Epithelial cell of alveolus of lung (primary cell): ENCODE measurements at places on chromosomes 1 and 21. TPM values are rescaled to one million over a fixed set of nuclear protein-coding genes. Genes with fewer than 3 reads are reported as not detected.

Gene ALDH9A1
- total RNA-seq = 80.4 and 95.1 TPM in 2 replicates

Gene SELE
- total RNA-seq = not detected in 2 replicates

Gene SPATA6
- 3.1 and 6.4 TPM in 2 replicates for total RNA-seq

Gene DMBX1
- not detected in 2 replicates for total RNA-seq

Gene EFNA1
- 1.8 and 14.9 TPM in 2 replicates for total RNA-seq

Gene OBSCN
- 2.1 and 7.4 TPM in 2 replicates for total RNA-seq

Gene CDK18
- 2.7 and 5.9 TPM in 2 replicates for total RNA-seq

Gene PLPPR4
- total RNA-seq = 0.13 and 0.24 TPM in 2 replicates

Gene GBP5
- total RNA-seq = not detected in 2 replicates

Gene RAB3B
- 3.9 and 13.1 TPM in 2 replicates for total RNA-seq

Gene CCDC185
- not detected in 2 replicates for total RNA-seq

Gene MX2
- 0.80 and 3.0 TPM in 2 replicates for total RNA-seq

Gene LENEP
- total RNA-seq = not detected in 2 replicates

Gene FCMR
- 0.39 and 0.64 TPM in 2 replicates for total RNA-seq

Gene PIGM
- total RNA-seq = 3.7 and 6.0 TPM in 2 replicates

Gene LCE1C
- not detected in 2 replicates for total RNA-seq

Gene SDE2
- total RNA-seq = 17.2 and 20.0 TPM in 2 replicates

Gene DNASE2B
- total RNA-seq = not detected in 2 replicates

Gene EVI5
- 12.9 and 30.0 TPM in 2 replicates for total RNA-seq

Gene KCNE1
- not detected in 2 replicates for total RNA-seq

Gene PDC
- not detected in 2 replicates for total RNA-seq

Gene RHOU
- total RNA-seq = 2.7 and 10.1 TPM in 2 replicates

Gene PDZK1IP1
- total RNA-seq = not detected in 2 replicates

Gene MROH9
- total RNA-seq = not detected in 2 replicates

Gene DHRS3
- total RNA-seq = 46.6 and 307 TPM in 2 replicates

Gene FAM89A
- 5.1 and 7.8 TPM in 2 replicates for total RNA-seq

Gene CA14
- not detected in 2 replicates for total RNA-seq

Gene RAB42
- total RNA-seq = 5.5 and 5.8 TPM in 2 replicates

Gene CLDN17
- total RNA-seq = not detected in 2 replicates

Gene KCNH1
- 0.78 TPM in 1 of 2 replicates, not detected in the other for total RNA-seq

Gene FAM110D
- total RNA-seq = under 0.01 TPM in 1 of 2 replicates, not detected in the other

Gene NBPF20
- 1.0 and 2.5 TPM in 2 replicates for total RNA-seq

Gene ELAPOR1
- total RNA-seq = 0.13 and 0.48 TPM in 2 replicates

Gene UMODL1
- total RNA-seq = not detected in 2 replicates

Gene PRAMEF5
- total RNA-seq = not detected in 2 replicates

Gene KRTAP13-2
- total RNA-seq = not detected in 2 replicates

Gene TARBP1
- 5.5 and 7.5 TPM in 2 replicates for total RNA-seq

Gene PBX1
- 26.6 and 120 TPM in 2 replicates for total RNA-seq

Gene HSPB7
- total RNA-seq = 0.26 and 0.32 TPM in 2 replicates

Gene DLGAP3
- total RNA-seq = under 0.01 and 0.08 TPM in 2 replicates

Gene CYP4A11
- not detected in 2 replicates for total RNA-seq

Gene CNKSR1
- total RNA-seq = 0.52 TPM in 1 of 2 replicates, not detected in the other

Gene PDE9A
- total RNA-seq = 4.1 and 6.9 TPM in 2 replicates

Gene MRPL20
- 120 and 138 TPM in 2 replicates for total RNA-seq

Gene LCE2C
- not detected in 2 replicates for total RNA-seq

Gene FAM131C
- not detected in 2 replicates for total RNA-seq

Gene BLACAT1
- total RNA-seq = under 0.01 TPM in 1 of 2 replicates, not detected in the other

Gene WNT4
- 0.56 TPM in 1 of 2 replicates, not detected in the other for total RNA-seq

Gene VANGL1
- 7.2 and 12.4 TPM in 2 replicates for total RNA-seq

Gene AMY2A
- total RNA-seq = not detected in 2 replicates
